Right lobe of liver (tissue), 6 donors: ENCODE measurements at places on chromosomes 6 and 20. TPM values are rescaled to one million over a fixed set of nuclear protein-coding genes. Genes with fewer than 3 reads are reported as not detected.

Gene PRRT1
- not detected for total RNA-seq

Gene GATA5
- 0.37 TPM for total RNA-seq

Gene CFAP61
- total RNA-seq, result not detected

GRCh38 chr6:56169366-56169765, 78.0 kb downstream of the COL21A1 start:
- no peak for DNase-seq

GRCh38 chr6:157064502-157064901, 258.8 kb downstream of the TMEM242 start:
- DNase-seq, result no peak

DNA sequence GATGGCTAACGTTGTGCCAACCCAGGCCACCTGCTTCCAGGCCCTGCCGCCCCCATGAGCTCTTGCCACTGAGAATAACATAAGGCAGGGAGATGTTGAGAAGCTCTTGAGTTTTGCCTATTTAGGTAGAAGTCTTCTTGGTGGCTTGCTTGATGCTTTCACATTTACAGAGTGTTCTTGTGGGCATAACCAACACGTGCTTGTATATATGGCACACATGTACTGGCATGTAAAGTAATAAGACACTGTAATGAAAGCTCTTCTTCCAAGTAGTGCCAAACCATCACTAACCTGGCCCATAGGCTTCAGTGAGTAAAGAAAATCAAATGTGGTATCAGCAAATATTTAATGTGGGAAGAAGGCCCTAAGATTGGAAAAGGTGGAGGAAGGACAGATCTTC, 146.9 kb upstream of the CITED2 start:
- DNase-seq, result no peak
